ENCODE measurements at places on chromosomes 11 and 22.
A peak's percentile ranks its signal among the peaks of the same experiment; 100 is the strongest.

GRCh38 chr11:119666463-119667131, 62.4 kb downstream of the NECTIN1 start:
- DNase-seq, result no peak

DNA sequence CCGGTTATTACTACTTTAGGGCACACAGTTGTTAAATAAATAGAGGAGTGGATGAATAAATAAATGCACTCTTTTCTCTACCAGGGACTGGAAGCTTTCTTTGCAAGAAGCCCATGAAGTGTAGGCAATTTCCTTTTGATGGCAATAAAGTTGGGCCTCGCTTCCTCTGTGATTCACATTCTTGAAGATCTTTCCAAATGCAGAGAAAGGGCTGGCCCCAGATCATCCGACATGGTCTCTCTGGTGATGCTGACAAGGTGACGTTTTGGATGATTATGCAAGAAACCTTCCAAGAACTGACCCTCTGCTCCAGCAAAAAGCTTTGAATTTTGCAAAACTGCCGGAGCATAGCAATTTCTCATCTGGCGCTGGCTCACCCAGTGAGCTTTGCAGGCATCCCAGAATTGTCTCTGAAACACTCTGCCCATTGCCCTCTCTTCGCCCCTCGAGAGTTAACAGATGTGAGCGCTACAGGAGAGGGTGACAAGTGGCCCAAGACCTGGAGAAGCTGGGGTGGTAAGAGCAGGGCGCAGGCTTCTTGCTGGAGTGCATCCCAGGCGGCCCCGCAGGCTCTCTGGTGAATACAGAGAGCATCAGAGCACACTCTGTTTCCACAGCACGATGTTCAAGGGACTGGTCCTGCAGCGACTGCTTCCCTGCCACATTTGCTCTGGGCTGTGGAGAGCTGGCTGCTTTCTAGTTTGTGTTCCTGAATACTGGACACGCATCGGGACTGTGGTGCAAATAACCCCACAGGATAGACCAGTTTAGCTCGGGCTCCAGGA, 11.5 kb upstream of the IFT27 start:
- no peak for DNase-seq

GRCh38 chr11:22536071-22536470, 89.6 kb downstream of the FANCF start:
- DNase-seq, result no peak

GRCh38 chr22:18091916-18092526, 14.2 kb downstream of the PEX26 start:
- DNase-seq, result no peak

- DNase-seq, result no peak
Observed at GRCh38 chr22:44542561-44543222, 44.7 kb upstream of the RTL6 start.

GRCh38 chr11:73388265-73389133, 12.3 kb downstream of the RELT start:
- DNase-seq, result no peak

GRCh38 chr11:106399076-106399511, 321.6 kb downstream of the AASDHPPT start:
- DNase-seq, result peak; percentile 99

GRCh38 chr11:13881226-13881905, 81.2 kb upstream of the SPON1 start:
- no peak for DNase-seq

GRCh38 chr11:2251138-2251537, 19.2 kb downstream of the ASCL2 start:
- no peak for DNase-seq

GRCh38 chr22:28829358-28830181, 29.2 kb upstream of the XBP1 start:
- DNase-seq, result no peak

DNA sequence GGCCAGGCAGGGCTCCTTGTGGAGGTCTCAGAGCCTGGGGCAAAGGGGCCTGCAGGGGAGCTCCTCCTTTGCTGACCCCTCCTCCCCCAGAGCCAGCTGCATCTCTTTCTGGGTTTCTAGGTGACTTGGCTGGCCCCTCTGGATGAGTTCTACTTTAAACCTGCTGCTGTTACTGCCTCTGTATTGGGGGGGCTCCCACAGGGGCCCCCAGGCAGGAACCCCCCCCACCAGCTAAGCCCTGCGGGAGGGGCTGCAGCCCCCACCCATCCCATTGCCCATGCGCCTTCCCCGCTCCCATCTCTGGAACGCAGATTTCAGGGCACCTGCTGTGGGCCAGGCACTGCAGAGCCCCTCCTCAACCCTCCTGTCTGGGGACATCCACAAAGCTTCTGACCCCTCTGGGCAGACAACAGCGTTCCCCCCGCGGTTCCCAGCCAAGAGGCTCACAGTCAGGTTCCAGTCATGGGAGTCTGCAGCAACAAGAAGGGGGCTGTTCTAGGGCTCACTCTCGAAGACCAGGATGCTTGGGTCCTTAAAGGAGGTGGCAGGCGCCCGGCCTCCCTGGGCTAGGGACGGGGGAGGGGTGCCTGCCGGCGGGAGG, 815 bp upstream of the PLCB3 start:
- no peak for DNase-seq

- peak; percentile 36 for DNase-seq
Observed at GRCh38 chr11:47355283-47356128, 3.0 kb upstream of the MYBPC3 start.

DNA sequence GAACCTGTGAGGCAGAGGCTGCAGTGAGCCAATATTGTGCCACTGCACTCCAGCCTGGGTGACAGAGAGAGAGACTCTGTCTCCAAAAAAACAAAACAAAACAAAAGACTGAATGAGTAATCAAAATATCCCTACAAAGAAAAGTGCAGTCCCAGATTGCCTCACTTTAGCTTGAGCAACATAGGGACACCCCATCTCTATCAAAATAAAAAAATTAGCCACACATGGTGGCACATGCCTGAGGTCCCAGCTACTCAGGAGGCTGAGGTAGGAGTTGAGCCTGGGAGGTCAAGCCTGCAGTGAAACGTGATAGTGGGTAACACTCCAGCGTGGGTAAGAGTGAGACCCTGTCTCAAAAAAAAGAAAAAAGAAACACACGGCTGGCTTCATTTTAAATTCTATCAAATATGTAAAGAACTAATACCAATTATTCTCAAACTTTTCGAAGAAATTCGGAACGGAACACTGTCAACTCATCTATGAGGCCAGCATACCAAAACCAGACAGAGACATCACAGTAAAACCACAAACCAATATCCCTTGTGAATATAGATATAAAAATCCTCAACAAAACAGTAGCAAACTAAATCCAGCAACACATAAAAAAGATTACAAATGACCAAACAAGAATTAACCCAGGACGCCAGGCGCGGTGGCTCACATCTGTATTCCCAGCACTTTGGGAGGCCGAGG, 12.9 kb downstream of the CHEK2 start:
- DNase-seq, result no peak

- no peak for DNase-seq
Observed at GRCh38 chr11:109818290-109818689, 274.9 kb upstream of the ZC3H12C start.

DNA sequence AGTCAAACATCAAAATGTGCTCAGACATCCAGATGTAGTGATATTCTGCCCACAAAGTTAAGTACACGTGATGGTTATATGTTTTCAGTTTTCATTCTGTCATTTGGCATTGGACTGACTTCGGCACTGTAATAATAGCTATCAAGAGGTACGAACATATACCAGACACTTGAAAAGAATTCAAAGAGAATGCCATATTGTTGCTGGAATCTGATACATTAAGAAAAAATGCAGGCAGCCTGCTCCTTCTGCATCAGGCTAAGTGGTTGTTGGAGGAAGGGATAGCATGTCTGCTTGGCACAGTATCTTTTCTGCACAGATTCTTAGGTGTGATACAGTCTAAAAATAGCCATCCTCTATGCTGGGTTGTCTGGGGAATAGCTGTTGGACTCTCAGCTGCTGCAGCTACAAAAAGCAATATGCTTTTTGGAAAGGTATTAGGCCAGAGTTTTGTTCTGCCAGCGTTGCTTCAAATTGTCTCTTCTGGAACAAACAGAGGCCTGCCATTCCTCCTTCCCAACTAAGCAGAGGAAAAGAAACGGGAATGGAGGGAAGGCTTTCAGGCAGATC, 892.6 kb downstream of the TBC1D22A start:
- no peak for DNase-seq

DNA sequence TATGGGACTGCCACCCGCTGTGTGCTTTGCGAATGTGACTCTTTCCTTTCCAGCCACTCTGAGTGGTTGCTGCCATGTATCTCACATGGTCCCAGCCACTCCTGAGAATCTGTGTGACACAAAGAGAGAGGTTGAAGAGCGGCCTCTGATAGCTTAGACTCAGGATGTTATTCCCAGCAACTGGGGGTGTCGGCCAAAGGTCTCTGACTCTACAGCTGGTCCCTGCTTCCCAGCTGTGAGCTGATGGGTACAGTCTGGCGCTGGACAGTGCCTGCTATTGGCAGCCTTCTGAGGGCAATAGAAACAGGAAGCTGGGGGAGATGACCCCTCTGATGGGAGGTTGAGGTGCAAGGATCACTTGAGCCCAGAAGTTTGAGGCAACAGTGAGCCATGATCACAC, 105.1 kb downstream of the RRAS2 start:
- DNase-seq, result no peak

- DNase-seq, result no peak
Observed at GRCh38 chr11:34558673-34559072, 45.1 kb upstream of the ELF5 start.
